ENCODE measurements at places on chromosomes 6 and 20.

DNA sequence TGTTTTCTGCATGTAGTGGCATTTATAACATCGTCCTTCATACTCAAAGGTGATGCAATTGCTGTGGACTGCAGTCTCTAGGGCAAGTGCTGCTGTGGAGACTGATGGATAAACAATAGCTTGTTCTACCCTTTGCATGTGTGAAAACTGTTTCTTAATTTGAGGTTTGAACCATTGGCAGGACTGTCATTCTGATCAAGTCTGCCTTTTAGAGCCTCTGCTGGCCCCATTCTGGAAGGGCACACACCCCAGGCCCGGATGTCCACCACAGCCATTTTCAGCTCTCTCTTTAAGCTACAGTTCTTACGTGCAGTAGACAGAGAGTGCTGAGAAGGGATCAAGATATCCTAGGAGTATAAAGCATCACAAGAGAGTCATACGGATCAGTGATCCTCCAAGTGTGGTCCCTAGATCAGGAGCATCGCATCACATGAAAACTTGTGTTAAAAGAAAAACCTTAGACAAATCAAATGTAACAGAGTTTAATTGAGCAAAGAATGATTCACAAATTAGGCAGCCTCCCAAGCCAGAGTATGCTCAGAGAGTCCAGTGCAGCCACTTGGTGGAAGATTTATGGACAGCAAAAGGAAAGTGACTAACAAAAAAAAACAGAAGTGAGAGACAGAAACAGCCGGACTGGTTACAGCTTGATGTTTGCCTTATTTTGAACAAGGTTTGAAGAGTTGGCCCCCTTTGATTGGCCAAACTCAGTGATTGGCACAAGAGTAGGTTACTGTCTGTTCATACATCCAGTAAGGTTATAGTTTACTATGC lies 52.0 kb downstream of the FRK start:
- no peak for DNase-seq

GRCh38 chr6:124772733-124773319 lies 189.4 kb upstream of the RNF217 start:
- no peak for DNase-seq

DNA sequence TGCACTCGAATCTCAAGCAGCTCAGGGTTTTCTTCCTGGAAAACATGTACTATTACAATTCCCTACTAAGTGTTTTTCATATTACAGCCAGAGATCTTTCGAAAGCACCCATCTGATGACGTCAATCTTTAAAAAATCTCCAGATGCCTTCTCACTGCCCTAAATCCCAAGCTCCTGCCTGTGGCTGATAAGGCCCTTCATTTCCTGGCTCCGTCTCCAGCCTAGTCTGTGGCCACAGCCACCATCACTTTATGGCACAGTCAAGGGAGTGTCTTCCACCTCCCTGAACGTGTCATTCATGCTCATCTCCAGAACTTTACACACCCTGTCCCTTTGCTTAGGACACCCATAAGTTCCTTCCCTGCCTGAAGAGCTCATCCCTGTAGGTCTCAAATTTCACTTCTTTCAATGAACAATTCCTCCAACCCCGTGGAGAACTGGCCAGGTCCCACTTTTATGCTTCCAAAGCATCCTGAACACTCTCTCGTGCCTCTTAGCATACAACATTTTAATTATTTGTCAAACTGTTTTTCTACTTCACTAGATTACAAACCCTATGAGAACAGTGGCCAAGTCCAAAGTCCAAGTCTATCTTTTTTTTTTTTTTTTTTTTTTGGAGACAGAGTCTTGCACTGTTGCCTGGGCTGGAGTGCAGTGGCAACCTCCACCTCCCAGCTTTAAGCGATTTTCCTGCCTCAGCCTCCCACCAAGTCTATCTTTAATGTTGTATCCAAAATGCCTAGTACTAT lies 106.1 kb upstream of the AGPAT4 start:
- DNase-seq: no peak

GRCh38 chr6:118886641-118887040 lies 7.3 kb upstream of the ASF1A start:
- no peak for DNase-seq

GRCh38 chr6:112321941-112322424 lies 25.1 kb upstream of the RFPL4B start:
- DNase-seq: no peak

GRCh38 chr6:107657755-107658461 lies 166.2 kb downstream of the SCML4 start:
- peak; percentile 31 for DNase-seq

GRCh38 chr6:34275128-34275804 lies 26.5 kb upstream of the SMIM29 start:
- no peak for DNase-seq

GRCh38 chr20:24981282-24981681 lies 11.3 kb downstream of the APMAP start:
- DNase-seq: no peak

DNA sequence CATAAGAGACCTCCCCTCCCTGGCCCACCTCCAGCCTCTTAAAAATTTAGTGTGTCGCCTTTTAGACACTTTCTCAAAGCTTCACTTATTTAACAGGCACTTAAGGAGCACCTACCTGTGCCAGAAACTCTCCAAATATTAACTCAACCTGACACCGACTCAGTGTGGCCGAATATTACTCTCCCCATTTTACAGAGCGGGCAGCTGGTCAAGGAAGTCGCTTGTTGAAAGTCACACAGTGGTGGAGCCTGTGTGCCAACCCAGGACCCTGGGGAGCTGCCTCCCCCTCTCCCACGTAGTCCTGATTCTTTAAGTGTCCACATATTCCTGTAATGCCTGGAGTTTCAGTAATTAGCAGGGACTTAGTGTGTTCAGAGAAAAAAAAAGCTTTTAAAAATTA lies 1.0 kb upstream of the PMEPA1 start:
- no peak for DNase-seq

GRCh38 chr6:22253955-22254655 lies 42.7 kb downstream of the PRL start:
- DNase-seq: no peak

DNA sequence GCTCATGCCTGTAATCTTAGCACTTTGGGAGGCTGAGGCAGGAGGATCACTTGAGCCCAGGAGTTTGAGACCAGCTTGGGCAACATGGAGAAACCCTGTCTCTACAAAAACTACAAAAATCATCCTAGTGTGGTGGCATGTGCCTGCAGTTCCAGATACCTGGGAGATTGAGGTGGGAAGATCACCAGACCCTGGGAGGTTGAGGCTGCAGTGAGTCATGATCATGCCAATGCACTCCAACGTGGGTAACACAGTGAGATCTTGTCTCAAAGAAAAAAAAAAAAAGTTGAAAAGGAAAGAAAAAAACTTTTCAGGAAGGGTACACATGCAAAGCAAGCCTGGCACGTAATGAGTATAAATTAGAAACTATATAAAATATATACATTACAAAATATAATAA lies 65.8 kb upstream of the FBXO30 start:
- no peak for DNase-seq

DNA sequence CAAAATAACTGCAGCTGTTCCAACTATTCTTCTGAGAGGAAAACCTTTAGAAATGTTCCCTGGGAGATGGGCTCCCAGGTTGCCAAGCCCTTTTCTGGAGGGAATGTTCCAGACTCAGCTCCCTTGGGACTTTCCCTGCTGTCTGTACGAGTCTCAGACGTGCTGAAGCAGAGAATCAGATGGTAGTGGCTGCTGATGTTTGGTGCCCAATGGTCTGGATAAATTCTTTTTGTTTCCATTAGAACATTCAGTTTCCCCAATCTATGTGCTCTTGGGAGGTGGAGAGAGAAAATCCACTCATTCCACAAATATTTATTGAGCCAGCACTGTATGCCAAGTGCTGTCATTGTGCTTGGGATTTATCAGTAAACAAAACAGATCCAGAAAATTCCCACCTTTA lies 40.0 kb downstream of the SNHG17 start:
- no peak for DNase-seq

GRCh38 chr20:47489448-47489872 lies 12.2 kb upstream of the NCOA3 start:
- DNase-seq: peak; percentile 35

DNA sequence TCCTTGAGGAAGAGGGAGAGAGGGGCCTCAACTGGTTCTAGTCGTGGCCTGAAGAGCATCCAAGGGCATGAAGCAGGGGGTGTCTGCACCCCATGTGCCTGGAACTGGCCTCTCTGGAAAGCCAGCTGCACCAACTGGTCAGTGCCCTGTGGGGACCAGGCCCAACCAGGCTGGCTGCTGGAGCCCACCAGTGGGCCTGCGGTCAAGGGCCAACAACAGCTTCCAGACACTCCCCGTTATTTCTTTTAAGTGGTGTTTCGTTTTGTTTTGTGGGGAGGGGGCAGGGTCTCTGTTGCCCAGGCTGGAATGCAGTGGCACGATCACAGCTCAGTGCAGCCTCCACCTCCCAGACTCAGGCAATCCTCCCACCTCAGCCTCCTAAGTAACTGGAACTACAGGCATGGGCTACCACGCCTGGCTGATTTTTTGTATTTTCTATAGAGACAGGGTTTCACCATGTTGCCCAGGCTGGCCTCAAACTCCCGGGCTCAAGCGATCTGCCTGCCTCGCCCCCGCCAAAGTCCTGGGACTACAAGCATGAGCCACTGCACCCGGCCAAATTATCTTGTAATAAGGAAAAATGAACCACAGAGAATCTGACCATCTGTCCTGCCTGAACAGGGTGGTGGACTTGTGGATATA lies 11.9 kb upstream of the C20orf144 start:
- no peak for DNase-seq

DNA sequence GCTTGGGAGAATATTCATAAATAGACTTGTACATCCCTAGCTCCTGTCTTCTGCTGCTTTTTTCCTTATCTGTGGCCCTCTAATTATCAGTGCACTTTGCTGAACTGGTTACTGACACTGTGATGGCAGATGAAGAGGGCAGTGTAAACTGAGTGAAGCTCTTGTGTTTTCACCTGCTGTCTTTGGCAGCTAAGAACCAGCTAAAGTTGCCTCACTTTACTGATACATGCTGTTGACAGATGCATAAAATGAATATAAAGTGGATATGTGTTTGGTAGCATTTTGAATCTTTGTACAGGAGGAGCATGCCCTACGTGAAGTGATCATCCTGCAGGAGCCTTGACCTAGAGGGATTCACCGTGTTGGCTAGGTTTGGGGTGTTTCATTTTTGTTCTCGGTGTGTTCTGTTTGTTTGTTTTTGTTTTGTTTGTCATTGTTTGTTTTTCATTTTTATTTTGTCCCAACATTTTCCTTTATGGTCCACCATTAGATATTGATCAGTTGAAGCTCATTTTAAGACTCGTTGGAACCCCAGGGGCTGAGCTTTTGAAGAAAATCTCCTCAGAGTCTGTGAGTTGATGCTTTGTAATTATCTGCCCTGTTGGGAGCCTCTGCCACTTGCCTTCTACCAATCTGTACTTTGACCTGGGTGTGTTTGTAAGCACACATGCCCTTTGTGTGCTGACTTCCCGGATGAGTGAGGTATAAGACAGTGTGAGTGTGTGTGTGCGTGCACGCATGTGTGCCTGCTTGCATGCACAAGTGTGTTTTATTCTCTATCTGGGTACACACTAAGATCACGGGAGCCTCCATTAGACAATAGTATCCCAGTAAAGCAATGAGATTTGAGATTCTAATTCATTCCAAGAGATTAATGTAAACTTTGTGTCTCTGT lies 34.6 kb upstream of the MAPK13 start:
- no peak for DNase-seq

- DNase-seq: no peak
These were observed 39.3 kb upstream of the DUSP22 start for GRCh38 chr6:252775-253535.

GRCh38 chr6:134938896-134939295 lies 11.0 kb downstream of the ALDH8A1 start:
- peak; percentile 75 for DNase-seq

GRCh38 chr20:59634435-59635005 lies 30.2 kb downstream of the PHACTR3 start:
- no peak for DNase-seq

- no peak for DNase-seq
These were observed 122.2 kb downstream of the COL19A1 start for GRCh38 chr6:69988458-69989126.

GRCh38 chr6:28410767-28411166 lies 11.2 kb upstream of the ZSCAN12 start:
- no peak for DNase-seq

DNA sequence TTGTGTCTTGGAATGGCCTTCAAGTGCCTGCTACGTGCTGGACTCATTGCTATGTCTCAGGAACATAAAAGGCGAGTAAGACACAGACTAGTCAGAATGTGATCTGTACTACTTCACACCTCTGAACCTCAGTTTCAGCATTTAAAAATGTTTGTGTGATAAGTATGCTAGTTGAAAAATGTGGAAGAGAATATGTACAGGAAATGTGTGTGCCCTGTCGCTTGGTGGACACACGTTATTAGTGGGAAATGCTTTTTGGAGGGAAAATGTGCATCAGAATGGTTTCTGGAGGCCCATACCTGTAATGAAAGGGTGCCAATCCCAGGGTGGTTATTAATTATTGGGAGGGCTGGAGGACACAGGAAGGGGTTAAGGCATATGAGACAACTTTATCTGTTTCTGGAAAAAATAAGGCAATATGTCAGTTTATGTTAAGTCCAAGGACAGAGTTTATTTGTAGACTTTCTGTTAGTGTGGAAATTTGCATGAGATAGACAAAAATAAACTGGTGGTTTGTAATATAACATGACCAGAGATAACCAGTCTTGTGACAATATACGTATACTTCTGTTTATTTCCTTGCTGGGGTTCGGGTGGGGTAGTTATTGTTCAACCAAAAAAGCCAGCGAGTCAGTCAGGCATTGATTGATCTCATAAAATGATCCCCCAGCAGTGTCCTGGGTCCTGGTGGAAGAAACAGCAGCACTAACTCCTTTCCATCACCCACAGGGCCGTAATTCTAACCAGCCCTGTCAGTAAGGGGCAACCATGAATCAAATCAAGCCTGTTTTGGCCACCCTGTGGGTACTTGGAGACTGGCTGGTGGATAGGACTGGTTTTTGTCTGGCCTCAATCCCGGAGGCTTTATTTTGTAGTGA lies 117.9 kb downstream of the JARID2 start:
- DNase-seq: no peak

- no peak for DNase-seq
These were observed 252.9 kb upstream of the AGPAT4 start for GRCh38 chr6:161526794-161527193.

DNA sequence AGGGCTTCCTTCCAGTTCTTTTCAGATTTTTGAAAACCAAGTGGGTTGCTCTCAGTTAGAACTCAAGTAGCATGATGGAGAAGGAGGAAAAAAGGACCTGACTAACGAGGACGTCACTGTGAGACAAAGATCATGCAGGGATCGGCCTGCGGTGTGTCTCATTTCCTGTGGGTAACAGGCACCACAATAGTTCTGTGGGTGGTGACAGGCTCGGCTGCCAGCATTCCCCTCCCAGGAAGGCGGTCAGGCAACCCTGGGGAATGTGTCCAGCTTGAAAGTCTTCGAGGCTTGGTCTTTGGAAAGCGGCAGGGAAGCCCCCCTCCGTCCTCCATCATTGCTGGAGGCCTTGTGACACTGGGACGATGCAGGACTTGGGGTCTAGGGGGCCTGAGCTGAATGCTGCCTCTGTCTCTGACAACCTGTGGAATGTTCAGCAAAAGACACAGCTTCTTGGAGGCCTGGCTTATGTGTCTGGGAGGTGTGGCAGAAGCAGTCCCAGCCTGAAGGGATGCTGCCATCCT lies 121.0 kb downstream of the BCAS1 start:
- peak; percentile 75 for DNase-seq

- DNase-seq: no peak
These were observed 2.2 kb upstream of the SNPH start for GRCh38 chr20:1263853-1264252.

Data from activated CD4-positive, alpha-beta T cell treated with anti-CD3 and anti-CD28 coated beads for 4 hours (primary cell).